ENCODE measurements at places on chromosomes 3 and 15.

DNA sequence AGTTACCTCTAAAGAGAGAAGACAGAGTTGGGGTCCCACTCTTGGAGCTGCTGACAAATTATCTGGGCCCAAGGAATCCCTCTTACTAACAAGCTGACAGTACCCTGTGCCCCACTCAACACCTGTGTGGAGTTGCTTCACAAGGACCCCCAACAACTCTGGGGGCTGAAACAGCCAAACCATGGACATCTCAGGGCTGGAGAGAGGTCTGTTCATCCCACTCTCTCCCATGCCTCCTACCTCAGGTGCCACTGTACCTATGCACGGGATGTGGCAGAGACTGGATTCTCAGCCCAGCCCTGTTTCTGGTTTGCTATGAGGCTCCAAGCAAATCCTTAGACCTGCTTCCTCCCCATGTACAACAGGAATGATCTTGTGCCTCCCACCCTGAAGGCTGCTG, 101.7 kb downstream of the ETFA start:
- DNase-seq: no peak

DNA sequence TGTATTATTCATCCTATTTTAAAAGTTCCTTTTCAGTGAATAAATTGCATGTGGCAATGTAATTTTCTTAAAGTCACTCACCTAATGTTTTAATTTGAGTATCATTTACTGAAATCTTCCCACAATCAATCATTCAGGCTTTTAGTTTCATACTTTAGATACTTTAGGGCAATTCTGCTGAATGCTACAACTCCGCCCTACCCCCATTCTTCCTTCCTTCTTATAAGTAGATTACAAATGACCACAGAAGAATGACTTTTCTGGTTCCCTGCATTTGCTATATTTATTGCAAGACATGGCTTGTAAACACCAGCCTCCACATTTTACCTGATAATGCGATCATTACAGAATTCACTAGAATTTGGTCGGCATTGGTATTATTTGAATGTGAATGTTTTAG, 1061.9 kb downstream of the FHIT start:
- no peak for DNase-seq

DNA sequence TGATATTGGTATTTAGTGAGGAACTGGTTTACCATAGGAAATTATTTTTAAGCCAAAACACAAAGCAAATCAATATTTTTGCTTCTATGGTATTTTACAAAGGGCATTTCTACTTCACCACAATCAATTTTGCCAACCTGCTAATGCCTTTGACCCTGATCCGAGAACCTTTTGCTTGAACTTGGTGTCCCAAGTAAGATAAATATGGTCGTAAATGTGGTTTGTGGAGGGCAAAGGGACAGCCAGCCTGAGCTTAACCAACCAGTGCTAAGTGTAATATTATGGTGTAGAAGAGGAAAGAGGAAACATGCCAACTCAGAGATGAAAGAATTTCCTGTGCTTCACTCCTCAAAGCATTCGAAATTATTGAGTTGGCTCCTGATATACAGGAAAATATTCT, 148.4 kb downstream of the C3orf38 start:
- no peak for DNase-seq

DNA sequence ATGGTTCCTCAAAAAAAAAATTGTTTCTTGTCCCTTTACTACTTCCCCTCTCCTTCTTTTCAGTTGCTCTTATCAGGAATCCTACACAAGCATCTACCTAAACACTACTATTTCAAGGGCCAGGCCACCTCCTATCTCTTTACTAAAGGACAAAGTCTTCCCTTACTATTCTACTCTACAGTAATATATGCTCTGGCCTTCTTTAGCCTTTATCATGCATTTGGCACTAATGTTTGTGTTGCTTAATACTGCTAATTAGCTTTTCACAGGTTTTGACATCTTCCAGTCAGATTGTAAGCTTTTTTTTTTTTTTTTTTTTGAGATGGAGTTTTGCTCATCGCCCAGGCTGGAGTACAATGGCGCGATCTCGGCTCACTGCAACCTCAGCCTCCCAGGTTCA, 5.3 kb downstream of the CEP19 start:
- no peak for DNase-seq

DNA sequence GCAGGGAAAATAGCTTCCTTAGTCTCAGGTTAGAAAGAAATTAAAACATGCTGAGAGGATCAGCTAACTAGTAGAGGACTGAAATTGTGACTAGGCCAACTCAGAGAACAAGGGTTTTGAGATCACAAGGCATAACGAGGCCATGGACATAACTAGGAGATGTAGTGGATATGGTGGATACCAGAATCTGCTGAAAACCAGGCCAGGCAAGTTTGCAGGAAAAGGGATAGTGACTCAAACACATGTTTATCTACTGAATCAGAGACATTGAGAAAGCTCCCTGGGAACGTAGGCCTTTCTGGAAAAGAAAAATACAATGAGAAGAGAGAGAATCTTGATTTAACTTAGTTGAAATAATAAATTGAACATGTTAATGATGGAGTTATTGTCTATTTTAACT, 326.5 kb upstream of the GBE1 start:
- DNase-seq: no peak

- no peak for DNase-seq
Observed at GRCh38 chr15:66180531-66181097, 72.9 kb downstream of the MEGF11 start.

- no peak for DNase-seq
Observed at GRCh38 chr15:100669260-100669659, 66.9 kb downstream of the ASB7 start.

- no peak for DNase-seq
Observed at GRCh38 chr3:48543271-48543866, 13.2 kb downstream of the PFKFB4 start.

DNA sequence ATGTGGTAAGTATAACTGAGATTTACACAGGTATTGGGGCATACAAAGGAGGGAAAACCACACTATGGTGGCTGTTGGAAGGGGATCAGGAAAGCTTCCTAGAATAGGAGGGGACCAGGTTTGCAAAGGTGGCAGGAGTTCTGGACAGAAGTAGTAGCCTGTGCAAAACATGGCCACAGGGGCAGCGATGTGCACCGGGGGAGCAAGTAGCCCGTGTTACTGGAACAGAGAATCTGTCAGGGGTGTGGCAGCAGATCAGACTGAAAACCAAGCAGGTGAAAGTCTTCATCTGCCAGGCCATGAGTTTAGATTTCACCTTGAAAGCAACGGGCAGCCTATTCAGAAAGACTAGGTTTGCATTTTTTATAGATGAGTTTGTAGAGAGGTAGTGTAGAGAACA, 182.3 kb upstream of the LPP start:
- no peak for DNase-seq

GRCh38 chr3:133855002-133855370, 40.7 kb downstream of the RAB6B start:
- no peak for DNase-seq

GRCh38 chr3:107665351-107665750, 142.6 kb downstream of the BBX start:
- DNase-seq: no peak

GRCh38 chr15:63678393-63678792, 81.2 kb downstream of the FBXL22 start:
- no peak for DNase-seq

GRCh38 chr3:17430582-17430981, 311.8 kb downstream of the TBC1D5 start:
- no peak for DNase-seq
